ENCODE measurements at places on chromosomes 7 and 10.

- DNase-seq, result no peak
Observed at GRCh38 chr7:31796375-31796774, 109.4 kb downstream of the PPP1R17 start.

DNA sequence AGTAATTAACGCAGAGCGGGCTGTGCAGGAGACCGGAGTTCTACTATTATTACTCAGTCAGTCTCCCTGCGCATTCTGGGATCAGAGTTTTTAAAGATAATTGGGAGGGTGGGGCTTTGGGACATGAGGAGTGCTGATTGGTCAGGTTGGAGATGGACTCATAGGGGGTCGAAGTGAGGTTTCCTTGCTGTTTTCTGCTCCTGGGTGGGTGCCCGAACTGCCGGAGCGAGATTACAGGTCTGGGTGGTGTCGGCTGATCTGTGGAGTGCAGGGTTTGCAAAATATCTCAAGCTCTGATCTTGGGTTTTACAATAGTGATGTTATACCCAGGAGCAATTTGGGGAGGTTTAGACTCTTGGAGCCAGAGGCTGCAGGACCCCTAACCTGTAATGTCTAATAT is 3.9 kb upstream of the LRRC27 start:
- DNase-seq, result no peak

- DNase-seq, result no peak
Observed at GRCh38 chr7:77393954-77394353, 22.2 kb downstream of the GSAP start.

GRCh38 chr7:71465741-71466189 is 333.8 kb downstream of the GALNT17 start:
- no peak for DNase-seq

GRCh38 chr7:90850471-90850870 is 254.3 kb downstream of the CDK14 start:
- no peak for DNase-seq

- no peak for DNase-seq
Observed at GRCh38 chr10:77264107-77264506, 373.5 kb downstream of the KCNMA1 start.

DNA sequence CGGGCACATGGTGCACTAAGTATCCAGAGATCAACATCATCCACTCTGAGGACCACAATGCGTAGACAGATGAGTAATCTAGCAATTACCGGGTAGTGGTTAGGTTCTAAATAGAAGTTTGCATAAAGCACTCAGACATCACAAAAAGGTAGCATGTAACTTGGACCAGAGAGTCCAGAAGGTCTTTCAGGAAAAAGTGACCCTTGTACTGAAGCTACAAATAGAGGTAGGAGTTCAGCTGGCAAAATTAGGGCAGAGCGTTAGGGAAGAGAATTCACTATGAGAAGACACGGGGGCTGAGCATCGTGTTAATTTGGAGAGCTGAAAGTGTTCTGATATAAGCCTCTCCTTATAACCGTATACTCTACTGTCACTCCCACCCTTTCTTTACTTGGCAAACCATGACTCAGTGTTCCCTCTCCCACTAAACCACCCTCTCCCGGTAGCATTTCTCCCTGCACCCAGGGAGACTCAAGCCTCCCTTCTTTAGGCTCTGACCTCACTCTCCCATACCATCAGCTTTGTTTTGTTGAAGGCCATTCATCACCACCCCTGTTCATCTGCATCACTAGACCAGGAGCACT is 222.2 kb upstream of the FZD1 start:
- DNase-seq, result no peak

GRCh38 chr10:132802694-132803320 is 16.9 kb upstream of the NKX6-2 start:
- DNase-seq, result no peak

DNA sequence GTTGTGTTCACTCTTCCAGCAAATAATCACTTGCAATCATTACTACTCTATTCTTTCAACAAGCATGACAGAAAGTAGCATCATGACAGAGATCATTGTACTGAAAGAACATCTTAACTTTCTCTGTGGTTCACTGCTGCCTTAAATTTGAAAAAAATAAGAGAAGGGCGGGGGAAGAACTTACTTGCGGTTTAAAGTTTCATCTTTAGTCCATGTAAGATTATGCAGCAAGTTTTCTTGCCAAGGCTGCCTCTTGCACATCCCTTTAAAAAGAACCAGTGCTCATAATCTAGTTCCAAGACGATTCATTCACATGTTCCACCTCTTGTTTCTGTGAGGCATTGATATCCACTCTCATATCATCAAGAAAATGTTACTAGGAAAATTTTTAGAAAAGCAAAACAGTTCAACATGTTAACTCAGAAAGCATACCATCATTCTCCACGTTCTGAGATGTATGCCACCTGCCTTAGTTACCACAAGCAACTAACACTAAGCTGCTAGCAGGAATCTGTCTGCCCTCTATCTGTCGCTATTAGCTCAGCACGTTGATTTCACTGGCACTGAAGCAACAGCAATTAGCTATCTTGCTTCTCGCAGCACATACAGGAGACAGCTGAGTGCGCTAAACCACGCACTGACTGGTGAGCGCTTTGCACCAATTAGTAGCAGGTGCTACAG is at the start of gene PCDH15:
Gene PCDH15, minus strand, starts transcription at position 491 of the 681 bp plus-strand sequence. CDS start 136,969 bp downstream, outside the sequence.
- no peak for DNase-seq

DNA sequence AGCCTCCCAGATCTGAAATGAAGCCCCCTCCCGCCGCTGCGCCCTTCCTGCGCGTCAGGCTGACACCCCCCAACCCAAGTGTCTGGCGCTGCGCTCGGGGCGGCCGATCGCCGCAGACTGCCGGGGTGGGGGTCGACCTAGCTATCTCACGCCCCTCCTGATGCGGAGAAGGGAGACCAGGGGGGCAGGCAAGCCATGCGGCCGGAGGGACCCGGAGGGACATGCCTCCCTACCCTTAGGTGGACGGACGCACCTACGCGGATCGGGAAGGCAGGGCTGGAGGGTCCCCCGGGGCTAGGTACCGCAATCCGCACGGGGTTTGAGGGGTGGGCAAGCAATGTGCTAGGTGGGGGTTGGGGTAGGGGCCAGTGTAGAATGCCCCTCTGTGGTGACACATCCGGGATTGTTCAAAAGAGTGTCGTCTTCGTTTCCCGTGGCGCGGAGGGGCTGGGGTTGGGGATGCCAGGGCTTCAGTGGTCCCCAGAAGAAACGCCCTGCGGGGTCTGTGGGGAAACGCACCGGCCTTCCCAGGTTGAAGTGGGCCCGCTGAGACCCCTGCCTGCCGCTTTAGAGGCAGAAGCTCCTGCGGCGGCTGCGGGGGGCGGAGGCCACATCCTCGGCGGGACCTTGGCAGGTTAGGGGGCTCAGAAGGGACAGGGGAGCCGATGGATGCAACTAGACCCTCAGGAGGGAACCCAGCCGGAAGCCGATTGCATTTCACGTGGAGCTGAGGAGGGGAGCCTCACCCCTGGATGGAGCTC is 913 bp downstream of the ADCYAP1R1 start:
- DNase-seq, result no peak

- no peak for DNase-seq
Observed at GRCh38 chr10:25934621-25935139, 651 bp downstream of the MYO3A start.

DNA sequence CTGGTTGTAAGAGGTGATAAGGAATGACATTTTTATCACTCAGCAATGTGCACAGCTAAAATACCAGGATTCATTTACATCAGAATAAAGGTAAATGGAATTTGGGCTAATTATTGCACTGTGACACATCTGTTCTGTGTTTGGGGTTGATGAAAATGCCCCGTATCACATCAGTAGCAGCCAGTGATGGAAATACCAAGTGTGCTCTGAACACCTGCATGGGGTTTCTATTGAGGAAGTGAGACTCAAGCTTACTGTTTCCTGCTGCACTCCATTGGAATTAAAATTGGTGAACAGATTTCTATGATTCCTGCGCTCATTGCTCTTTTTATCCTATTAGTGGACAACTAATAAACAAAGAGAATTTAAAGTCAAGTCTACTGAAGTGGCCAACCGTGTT is 296.9 kb downstream of the NRG3 start:
- DNase-seq, result no peak

- DNase-seq, result no peak
Observed at GRCh38 chr10:485776-486175, 203.7 kb downstream of the DIP2C start.

DNA sequence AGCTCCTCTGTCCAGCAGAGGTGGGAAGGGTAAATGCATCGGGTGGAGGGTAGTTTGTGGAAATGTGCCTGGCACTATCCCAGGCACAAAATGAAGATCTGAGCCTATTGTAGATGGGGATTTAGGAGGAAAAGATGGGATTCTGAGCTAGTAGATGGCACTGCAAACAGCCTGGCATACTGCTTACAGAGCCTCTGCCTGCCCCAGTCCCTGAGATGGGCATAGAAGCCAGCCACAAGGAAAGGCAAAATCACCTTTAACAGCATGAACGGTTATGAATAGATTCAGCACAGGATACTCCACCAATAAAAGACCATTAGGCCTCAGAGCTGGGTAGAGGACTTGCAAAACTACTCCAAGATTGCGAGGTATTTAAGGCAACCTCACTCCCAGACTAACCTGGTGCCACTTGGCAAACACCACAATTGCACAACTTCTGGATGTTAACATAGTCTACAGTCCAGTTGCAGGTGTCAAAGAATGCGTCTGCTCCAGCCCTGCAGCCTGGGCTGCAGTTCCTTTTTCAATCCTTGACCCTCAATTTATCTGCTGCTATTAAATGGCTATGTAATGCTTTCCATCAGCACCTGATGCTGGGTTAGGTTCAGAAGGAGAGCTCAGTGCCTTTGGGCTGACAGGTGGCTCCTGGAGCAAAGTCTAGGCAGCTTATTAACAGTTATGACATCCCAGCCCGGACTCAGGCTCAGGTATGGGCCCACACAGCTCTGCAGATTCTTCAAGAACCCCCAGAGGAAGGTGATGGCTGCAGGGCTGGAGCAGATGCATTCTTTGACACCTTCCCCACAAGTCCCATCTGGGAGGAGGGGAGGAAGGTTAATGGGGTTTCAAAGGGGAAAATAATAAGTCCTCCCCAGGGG is 34.0 kb downstream of the CDHR3 start:
- DNase-seq, result no peak

DNA sequence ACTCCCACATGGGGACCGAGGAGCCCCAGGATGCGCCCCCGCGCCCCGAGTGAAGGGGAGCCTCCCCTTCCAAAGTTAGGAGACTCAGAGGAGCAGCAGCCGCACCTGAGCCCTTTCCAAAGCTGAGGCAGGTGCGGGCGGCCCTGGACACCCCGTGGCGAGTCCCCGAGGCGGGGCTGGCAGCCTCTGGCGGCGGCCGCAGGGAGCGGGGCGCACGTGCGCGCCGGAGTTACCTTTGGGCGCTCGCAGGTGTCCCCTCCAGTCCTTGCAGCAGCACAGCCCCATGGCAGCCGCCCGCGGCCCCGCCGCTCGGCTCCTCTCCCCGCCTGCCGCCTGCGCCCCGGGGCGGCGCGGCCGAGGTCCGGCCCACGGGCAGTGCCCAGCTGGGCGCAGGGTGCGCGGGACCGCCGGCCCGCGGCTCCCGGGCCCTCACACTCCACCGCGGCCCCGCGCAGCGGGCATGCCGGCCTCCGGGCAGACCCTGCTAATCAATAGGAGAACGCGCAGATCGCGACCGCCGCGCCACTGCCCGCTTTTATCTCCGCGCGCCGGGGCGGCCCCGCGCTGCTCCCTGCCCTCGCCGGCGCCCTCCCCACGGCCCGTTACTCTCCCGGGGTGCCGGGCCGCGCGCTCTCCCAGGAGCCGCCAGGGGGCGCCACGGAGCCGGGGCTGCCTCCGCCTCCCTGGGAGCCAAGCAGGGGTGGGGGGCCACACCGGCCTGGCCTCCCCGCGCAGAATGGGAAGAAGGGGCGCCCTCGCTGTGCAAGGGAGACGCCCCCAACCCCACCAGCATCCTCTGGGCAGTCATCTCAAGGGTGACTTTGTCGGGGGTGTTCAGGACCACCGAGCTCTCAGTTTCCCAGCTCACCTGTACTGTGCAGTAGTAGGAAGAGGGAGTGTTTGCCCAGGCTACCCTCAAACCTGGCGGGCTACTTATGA is 80.8 kb downstream of the ARHGAP22 start:
- no peak for DNase-seq

- DNase-seq, result no peak
Observed at GRCh38 chr7:84536271-84536870, 341.8 kb upstream of the SEMA3A start.

- DNase-seq, result no peak
Observed at GRCh38 chr10:79239924-79240581, 107.2 kb upstream of the PPIF start.

Measured in GF-D8 (cell line).